ENCODE measurements at places on chromosomes 7 and 10. TPM values are rescaled to one million over a fixed set of nuclear protein-coding genes. Genes with fewer than 3 reads are reported as not detected.
A peak's percentile ranks its signal among the peaks of the same experiment; 100 is the strongest.

- no peak for DNase-seq
These were observed 123.9 kb upstream of the FZD1 start for GRCh38 chr7:91140286-91140685.

- DNase-seq = no peak
These were observed 74.5 kb upstream of the PRKCQ start for GRCh38 chr10:6654571-6654970.

GRCh38 chr7:159007364-159007995, 137.2 kb downstream of the VIPR2 start:
- no peak for DNase-seq

GRCh38 chr7:731440-732085, 4.5 kb upstream of the PRKAR1B start:
- no peak for DNase-seq

DNA sequence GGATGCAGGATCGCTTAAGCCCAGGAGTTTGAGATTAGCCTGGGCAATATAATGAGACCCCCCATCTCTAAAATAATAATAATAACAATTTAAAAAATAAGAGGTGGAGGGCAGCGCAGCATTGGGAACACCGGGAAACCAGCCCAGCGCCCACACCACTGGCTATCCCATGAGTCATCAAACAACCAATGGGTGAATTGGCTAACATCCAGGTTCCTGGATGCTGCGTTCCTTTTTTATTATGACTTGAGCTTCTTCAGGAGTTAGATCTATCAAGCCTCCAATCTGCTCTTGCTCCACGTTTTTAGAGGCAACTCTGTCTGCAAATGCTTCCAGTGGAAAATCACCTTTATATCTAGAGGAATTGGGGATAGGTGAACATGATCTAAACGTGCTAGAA, 10.0 kb upstream of the LRRC4 start:
- DNase-seq = peak; percentile 54

GRCh38 chr7:88040694-88041093, 106.6 kb downstream of the ADAM22 start:
- DNase-seq = no peak

DNA sequence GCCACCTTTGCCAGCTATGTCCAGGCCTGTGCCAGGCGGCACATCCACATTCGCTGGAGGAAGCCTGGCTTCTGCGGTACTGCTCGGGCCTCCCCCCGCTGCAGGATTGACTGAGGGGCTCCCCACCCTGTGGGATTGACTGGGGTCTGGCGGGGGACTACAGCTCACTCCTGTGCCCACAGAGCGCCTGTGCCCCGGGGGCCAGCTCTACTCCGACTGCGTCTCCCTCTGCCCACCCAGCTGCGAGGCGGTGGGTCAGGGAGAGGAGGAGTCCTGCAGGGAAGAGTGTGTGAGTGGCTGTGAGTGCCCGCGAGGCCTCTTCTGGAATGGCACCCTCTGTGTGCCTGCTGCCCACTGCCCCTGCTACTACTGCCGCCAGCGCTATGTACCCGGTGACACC, 6.7 kb upstream of the ZNF467 start:
- DNase-seq = no peak

DNA sequence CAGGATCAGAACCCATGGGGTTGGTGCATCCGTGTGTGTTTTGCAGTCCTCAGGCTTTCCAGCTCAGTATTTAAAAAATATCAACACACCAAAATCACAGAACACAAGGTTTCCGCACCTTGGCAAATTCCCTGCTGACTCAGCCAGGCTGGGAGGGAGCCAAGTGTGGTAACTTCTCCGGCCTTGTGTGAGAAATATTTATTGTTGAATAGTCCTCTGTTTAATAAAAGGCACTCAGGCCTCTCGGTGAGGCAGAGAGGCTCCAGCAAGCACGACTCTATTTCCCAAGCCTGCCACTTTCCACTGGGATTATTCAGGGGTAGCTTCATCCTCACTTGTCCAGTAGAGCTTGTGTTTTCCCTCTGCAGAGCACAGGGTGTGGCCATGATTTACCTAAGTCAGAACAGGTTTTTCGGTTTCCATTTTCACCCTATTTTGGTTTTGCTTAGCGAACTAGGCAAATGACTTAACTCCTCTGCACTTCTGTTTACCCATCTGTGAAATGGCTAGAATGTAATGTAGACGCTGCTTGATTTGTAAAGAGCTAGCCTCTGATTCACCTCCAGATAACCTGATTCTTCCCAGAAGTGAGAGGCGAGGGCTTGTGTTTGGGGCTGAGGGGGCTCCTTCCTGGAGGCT, 13.0 kb upstream of the CHST15 start:
- peak; percentile 61 for DNase-seq

DNA sequence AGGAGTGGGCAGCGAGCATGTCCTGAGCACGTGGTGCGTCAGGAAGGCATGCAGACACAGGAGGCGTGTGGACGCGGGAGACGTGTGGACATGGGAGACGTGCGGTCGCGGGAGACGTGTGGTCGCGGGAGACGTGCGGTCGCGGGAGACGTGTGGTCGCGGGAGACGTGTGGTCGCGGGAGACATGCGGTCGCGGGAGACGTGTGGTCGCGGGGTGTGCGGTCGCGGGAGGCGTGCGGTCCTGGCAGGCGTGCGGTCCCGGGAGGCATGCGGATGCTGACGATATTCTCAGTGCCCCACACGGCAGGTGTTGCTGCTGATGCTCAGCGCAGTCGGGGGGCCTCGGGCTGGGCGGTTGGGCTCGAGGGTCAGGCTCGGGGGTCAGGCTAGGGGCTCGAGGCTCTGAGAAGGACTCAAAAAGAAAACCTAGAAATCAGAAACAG, 94.2 kb downstream of the NKX6-2 start:
- DNase-seq = no peak

DNA sequence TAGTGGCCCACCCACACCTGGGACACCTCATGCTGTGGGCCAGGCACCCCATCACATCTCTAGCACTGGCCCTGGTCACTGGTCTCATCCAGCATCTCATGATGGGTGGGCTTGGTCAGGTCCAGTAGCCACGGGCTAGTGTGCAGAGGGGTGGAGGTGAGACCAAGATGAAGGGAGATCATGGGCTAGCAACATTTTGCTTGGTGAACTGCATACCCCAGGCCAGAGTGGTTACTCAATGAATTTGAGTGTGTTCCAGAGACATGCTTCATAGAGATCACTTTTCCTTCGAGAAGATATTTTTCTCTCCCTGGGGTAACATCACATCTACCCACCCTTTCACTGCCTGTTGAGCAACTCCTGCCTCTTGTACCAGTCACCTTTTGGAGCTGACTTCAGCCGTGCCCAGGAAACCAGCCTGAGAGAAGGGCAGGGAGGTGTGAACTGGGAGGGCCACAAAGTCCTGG, 44.2 kb downstream of the MINDY4 start:
- DNase-seq = no peak

GRCh38 chr10:44960482-44961229, 1.1 kb downstream of the RASSF4 start:
- DNase-seq = no peak

GRCh38 chr10:97515271-97515978, 16.7 kb downstream of the UBTD1 start:
- no peak for DNase-seq

GRCh38 chr10:14412624-14413023, 81.9 kb upstream of the FRMD4A start:
- DNase-seq = no peak

DNA sequence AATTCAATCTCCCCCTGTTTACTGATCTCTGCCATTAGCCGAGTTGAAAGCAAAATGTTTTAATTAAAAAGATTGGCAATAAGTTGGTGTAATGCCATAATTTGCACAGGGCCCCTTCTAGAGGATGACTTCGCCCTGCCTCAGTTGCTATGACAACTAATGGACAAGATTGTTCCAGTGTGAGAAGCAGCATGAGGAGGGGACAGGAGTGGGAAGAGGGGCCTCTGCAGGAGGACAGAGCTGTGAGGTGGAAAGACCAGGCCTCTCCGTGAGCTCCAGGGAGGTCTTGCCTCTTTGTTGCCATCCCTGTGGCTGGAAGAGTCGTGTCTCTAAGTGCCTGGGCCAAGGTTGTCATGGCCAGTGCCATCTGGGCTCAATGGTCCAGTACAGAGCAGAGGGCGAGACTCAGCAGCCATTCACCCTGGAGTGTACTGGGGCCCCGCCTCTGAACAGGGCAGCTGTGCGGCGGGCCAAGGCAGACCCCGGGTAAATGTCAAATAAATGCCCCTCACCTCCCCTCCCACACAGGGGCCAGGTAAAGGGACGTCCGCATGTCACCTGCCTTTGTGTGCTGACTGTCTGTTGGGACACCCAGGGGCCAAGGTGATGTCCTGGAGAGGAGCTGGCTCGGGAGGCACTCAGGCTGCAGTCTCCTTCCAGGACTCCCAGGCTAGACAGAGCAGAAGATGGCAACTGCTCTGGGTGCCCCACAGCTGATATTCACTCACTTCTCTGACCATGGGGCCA, 97.0 kb upstream of the RET start:
- DNase-seq = no peak

DNA sequence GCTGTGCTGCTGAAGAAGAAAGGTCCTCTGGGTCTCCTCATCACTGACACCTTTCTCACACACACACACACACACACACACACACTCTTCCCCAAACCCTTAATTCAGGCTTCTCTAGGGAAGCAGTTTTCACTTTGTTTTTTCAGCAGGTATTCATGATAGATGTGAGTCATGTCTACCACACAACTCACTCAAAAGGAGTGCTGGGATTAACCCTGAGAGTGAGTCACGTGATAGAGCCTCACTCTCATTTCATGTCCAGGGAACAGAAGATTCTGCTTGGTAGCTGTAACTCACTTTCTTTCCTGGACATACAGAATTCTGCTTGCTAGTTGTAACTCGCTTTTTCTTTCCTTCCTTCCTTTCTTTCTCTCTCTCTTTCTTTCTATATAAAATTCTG, 45.4 kb downstream of the VIM start:
- DNase-seq = peak; percentile 3

GRCh38 chr7:148672041-148672440, 26.7 kb upstream of the CUL1 start:
- no peak for DNase-seq

DNA sequence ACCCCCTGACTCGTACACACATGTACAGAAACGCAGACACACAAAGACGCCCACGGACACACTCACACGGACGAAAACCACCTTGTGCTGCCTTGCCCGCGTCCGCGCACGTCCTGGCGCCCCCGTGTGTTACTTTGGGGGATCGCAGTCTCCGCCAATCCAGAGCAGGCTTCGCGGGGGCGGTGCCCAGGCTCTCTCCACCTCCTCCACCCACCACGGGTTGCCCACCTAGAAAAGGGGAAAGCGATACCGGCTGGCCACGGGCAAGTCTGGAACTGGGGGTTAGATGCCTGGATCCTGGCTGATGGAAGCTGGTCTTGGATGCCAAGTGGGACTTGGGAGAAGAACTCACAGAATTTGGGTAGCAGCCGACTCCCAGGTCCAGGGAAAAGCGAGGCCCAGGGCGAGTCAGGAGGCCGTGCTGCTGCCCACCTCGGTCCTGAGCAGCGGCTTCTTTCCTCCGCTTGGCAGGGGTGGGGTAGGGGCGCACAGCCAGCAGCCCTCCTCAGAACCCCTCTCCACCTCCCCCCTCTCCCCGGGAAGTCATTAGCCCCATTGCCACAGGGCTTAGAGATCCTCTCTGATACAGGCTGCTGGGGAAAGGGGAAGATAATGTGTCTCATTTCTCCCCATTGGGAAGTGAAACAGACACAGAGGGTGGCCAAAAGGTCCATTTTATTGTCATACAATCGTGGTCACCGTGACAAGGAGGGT, 4.6 kb upstream of the VGF start:
- DNase-seq = peak; percentile 82

DNA sequence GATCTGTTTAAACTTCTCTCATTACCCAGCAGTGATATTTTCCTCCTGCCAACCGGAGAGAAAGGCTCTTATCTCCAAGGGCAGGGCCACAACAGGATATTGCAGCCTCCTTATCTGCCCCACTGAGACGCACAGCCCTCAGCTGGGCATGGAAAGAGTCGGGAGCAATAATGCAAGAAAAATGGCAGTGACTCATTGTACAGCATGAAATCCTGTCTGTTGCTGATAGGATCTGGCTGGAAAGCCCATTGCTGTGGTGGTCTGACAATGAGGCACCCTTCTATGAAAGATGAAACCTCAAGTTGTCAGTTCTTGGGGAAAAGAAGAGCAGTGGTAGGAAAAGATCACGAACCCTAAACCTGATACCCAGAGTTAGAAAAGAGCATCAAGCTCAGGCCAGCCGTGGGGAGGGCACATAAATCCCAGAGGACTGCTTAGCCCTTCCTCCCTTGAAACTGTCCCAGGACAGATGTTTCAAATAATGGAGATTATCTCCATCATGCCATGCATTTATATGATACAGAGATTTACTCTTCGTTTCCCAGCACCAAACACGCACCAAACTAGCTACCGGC, 47.0 kb upstream of the FIGNL1 start:
- DNase-seq = no peak

DNA sequence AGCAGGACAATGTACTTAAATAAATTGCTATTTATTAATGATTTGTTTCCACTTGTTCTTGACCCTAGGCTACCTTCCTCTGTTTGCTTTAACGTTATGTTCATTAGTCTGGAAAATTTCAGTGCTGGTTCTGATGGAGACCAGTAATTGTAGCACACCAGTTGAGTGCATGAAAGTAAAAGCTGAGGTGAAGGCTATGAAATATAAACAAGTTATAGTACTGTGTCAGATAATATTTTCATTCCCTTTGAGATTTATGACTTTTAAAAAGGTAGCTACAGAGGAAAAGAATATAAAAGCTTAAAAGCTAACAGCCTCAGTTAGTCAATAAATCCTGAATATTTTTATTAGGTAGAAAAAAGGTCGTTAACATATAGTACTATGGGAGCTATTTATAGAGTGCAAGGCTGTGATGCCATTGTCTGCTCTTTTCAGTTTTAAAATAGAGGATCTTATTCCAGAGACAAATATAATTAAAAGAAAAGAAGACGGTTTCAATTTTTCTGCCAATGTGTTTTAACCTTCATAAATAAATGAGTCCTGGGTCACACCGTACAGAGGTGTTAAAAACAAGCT, 351.8 kb upstream of the ETV1 start:
- no peak for DNase-seq

DNA sequence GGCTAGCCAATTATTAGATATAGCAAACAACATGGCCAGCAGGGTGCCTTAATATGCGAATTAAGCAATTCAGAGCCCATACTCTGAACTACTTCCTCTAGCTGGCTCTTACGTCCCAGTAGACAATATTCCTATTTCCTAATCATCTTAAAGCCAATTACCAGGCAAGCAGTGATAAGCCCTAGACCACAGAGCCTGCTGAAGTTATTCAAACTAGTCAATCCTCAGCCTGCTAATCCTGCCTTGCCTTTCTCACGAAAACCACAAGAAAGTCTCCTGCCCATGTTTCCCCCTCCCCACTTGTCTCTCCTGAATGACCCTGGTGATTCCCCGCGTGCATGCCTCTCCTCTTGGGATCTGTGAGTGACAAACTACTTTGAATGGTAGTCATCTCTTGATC, 86.8 kb upstream of the CACNA2D1 start:
- no peak for DNase-seq

SLC18A3 gene
- not detected for total RNA-seq

CFAP43 gene
- total RNA-seq = 1.1 TPM

GFRA1 gene
- total RNA-seq = not detected

COL17A1 gene
- total RNA-seq = 0.73 TPM

TBX20 gene
- total RNA-seq = 3.4 TPM

LRIT1 gene
- not detected for total RNA-seq

CDK14 gene
- total RNA-seq = 31.4 TPM

NRAP gene
- total RNA-seq = not detected

EBF3 gene
- not detected for total RNA-seq

GCC1 gene
- 22.0 TPM for total RNA-seq

HMX2 gene
- total RNA-seq = not detected

CYP51A1 gene
- 99.5 TPM for total RNA-seq

RPEL1 gene
- total RNA-seq = 0.57 TPM

Data from Calu3 (cell line).